ENCODE measurements at places on chromosomes 12 and 14.
A peak's percentile ranks its signal among the peaks of the same experiment; 100 is the strongest.

- DNase-seq: peak; percentile 77
Observed at GRCh38 chr12:24991209-24992049, 42.5 kb upstream of the BCAT1 start.

DNA sequence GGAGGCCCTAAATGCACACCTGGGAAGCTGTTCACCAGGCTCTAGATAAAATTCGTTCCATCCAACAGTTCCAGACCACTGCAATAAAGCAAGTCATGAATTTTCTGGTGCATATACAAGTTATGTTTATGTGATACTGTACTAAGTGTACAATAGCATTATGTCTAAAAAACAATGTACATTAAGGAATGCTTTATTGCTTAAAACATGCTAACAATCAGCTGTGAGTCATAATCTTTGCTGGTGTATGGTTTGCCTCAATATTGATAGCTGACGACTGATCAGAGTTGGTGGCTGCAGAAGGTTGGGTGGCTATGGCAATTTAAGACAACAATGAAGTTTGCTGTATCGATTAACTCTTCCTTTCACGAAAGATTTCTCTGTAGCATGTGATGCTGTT lies 52.3 kb downstream of the ATG14 start:
- no peak for DNase-seq

- no peak for DNase-seq
Observed at GRCh38 chr12:105534068-105534467, 203.6 kb downstream of the C12orf75 start.

- no peak for DNase-seq
Observed at GRCh38 chr14:58646479-58646878, 8.7 kb downstream of the DACT1 start.

- DNase-seq: no peak
Observed at GRCh38 chr12:119959435-119959834, 29.6 kb upstream of the BICDL1 start.
